ENCODE measurements at places on chromosomes 16 and 17. TPM values are rescaled to one million over a fixed set of nuclear protein-coding genes. Genes with fewer than 3 reads are reported as not detected.

DNA sequence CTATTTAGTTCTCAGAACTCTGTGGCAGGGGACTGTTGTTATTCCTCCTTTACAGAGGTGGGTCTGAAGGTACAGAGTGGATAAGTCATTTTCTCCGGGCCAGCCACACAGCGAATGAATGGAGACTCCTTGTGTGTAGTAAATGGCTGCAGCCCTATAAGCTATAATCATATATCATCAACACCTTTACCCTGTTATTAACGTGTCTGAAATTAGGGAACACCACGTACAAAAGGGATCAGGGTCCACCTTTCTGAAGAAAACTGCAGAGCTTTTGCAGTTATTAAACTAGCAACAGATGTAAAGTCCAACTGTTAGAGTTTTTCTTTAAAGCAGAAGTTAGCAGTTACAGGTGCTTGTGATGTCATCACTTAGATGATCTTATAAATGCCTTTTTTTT lies 696.7 kb downstream of the MAF start:
- DNase-seq, result no peak

The OSBPL7 gene
- 19.1 TPM for total RNA-seq

- DNase-seq, result no peak
These were observed 297 bp downstream of the TBC1D10B start for GRCh38 chr16:30369938-30370455.

GRCh38 chr16:27566417-27566816 lies 16.5 kb downstream of the KATNIP start:
- DNase-seq, result no peak

The RAB37 gene
- not detected for total RNA-seq

The CD79B gene
- 0.10 TPM for total RNA-seq

DNA sequence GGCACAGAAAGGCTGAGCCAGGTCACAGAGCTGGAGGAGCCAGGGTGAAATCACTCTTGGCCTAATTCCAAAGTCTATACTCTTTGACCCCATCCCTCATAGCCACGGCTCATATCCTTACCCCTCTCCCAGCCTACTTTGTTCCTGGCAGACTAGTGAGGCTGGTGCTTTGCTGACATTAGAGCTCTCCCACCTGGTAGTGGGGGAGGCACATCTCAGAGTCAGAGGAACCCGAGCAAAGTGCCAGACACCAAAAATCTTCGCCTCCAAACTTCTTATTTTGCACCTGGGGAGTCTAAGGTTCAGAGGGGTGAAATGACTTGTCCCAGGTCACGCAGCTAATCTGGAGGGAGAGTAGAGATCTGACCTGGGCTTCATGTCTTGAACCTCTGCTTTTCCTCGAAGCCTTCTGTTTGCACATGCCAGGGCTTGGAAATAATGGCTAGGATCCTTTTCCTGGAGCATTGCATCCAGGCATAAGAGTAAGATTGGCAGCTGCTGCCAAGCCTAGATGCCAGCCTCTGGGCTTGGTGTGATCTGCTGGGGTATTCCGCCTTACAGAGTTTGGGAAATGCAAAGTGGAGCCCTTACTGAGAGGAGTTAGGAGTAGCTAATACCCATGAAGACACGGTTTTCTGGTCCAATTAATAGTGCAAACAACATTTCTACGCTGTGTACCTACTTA lies 126.9 kb downstream of the SPACA3 start:
- DNase-seq, result no peak

GRCh38 chr17:80771612-80772005 lies 220.0 kb upstream of the CHMP6 start:
- no peak for DNase-seq

GRCh38 chr17:28643983-28644786 lies 773 bp downstream of the BLTP2 start:
- DNase-seq, result peak; percentile 64

The RGS11 gene
- total RNA-seq, result not detected

- DNase-seq, result no peak
These were observed 116.3 kb downstream of the SOX9 start for GRCh38 chr17:72236980-72237633.

DNA sequence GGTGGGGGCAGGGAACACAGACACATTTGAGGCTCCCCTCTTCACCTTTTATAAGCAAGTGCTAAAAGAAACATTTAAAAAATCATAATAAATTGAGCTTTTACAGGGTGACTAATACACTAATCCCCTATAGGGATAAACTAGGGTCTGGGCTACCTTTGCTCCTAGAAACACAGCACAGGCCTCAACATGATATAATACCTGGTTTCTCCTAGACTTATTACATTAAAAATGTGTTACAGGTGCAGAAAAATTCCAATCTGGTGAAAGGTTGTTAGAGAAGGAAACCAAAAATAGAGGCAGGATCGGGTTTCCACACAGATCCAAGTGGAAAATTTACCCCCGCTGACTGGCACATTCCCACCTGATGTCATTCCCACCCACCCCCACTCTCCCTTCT lies 124.7 kb upstream of the NOG start:
- no peak for DNase-seq

The FBXW10 gene
- not detected for total RNA-seq

DNA sequence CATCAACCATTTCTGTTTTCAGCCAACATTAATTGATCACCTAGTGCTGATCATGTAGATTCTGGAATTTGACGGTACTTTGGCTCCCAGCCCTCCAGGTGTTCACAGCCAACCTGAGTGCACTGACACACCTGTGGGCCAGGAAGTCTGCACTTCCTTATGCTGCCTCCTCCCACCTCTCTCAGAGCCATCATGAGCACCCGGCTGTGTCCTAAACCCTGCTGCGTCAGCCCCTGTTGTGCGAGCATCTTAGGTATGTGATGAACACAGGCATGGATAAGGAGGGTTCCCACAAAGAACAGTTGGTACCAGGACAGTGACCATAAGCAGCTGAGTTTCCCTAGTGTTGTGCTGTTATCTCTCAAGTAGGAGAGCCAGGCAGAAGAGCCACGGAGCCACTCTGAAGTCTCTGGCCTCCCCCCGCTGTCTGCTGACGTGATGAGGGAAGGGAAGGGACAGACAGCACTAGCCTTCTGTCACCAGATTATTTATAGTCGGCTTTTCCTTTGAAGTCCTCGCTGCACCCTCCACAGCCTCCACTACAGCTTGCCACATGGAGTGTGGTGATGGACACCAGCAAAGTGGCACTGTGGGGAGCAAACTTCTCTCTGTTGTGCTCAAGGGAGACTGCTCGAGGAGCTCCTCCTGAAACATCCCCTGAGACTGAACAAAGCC lies 162.8 kb upstream of the ANKFN1 start:
- DNase-seq, result no peak

The KRTAP17-1 gene
- not detected for total RNA-seq

The SDR42E2 gene
- not detected for total RNA-seq

DNA sequence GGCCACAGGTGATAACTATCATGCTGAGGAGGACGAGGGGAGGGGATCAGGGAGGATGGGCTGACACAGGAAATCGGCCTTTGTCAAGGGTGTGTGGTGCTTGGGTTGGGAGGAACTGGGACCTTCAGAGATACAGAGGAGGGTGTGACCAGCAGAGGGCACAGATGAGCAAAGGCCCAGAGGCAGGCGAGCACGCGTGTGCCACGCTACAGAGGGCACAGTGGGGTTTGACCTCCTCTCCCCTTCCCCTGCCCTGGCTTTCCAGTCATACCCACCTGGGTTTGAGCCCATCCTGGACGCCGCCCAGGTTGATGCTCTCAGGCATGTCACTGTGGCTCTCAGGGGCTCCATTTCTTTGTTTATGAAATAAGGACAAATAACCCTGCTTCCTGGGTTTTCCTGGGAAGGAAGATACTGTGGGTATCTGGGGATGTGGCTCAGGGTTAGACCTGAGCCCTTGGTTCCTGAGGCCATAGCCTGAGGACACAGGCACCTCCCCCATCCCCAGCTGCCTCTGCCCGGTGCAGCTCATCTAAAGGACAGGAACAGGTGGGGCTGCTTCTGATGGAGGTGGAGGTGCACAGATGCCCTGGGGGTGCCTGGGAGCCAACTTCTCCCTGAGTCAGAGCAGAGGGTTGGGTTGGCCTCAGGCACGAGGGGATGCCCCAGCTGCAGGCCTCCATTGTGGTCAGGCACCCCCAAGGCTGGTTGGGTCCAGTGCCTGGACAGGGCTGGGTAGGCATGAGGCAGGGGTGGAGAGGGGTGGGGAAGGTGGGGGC lies 51.8 kb downstream of the BEAN1 start:
- DNase-seq, result peak; percentile 60

- DNase-seq, result no peak
These were observed 252.3 kb upstream of the CA10 start for GRCh38 chr17:52410781-52411180.

DNA sequence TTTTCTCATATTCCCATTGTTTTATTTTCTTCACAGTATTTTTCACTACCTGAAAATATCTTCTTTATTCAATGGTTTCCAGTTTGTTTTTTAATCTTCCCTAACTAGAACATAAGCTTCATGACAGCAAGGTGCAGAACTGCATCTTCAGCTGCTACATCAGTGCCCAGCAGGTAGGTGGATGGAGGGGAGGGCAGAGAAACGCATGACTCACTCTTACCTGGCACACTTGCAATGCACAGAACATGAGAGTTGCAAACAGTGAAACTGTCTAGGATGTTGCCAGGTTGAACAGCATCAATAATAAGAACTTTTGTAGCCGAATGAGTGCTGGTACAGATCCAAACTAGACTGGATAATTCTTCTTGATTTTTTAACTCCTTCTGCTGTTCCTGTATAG lies 127.1 kb downstream of the SPAG9 start:
- no peak for DNase-seq

- DNase-seq, result peak; percentile 65
These were observed 52.5 kb upstream of the WSB1 start for GRCh38 chr17:27241346-27241946.
